ENCODE measurements at places on chromosomes 7 and 10.

- no peak for DNase-seq
Measured at GRCh38 chr7:115477193-115477651, 553.3 kb downstream of the TFEC start.

GRCh38 chr7:99390941-99391602, 16.5 kb downstream of the ARPC1B start:
- DNase-seq: no peak

GRCh38 chr10:34808336-34808735, 6.8 kb downstream of the PARD3 start:
- no peak for DNase-seq

GRCh38 chr10:80580638-80581468, 43.2 kb downstream of the SH2D4B start:
- no peak for DNase-seq

DNA sequence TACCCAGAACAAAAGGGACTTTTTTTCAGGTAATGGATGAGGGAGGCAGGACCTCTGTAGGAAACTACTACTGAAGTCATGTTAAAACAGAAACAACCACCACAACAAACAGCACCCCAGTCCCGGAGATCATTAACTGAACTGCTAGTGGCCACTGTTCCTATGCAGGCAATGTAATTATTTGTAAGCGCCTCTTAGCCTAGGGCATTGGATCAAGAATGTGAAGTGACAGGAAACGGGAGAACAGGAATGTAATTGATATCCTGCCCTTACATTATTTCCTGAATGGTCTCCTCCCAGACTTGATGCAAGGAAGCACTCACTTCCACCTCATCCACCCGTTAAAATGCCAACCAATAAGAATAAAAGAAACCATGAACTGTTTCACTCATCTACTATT, 16.7 kb upstream of the GAD2 start:
- DNase-seq: no peak

DNA sequence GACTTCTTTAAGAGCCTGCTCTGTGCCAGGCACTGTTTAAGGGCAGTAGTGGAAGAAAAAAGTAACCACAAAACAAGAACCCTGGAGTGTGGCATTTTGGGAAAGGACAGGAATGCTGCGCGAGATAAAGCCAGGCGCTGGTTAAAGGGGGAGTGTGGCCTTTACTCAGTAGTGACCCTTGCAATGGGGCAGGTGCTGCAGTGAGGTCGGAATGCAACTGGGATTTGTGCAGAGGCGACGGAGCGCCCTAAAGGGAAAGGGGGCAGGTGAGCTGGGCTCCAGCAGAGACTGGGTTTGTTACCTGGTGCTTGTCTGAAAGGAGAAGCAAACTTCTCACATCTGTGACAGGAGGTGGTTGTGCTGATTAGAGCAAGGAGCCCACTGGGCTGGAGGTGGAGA, 263.6 kb downstream of the ACTR3B start:
- DNase-seq: no peak

GRCh38 chr10:59695637-59696036, 14.0 kb downstream of the SLC16A9 start:
- DNase-seq: no peak

GRCh38 chr7:31082017-31082416, 29.9 kb downstream of the ADCYAP1R1 start:
- no peak for DNase-seq

GRCh38 chr7:5345671-5346070, 62.9 kb downstream of the SLC29A4 start:
- DNase-seq: no peak

- DNase-seq: no peak
Measured at GRCh38 chr7:108360058-108360800, 96.0 kb downstream of the NRCAM start.

DNA sequence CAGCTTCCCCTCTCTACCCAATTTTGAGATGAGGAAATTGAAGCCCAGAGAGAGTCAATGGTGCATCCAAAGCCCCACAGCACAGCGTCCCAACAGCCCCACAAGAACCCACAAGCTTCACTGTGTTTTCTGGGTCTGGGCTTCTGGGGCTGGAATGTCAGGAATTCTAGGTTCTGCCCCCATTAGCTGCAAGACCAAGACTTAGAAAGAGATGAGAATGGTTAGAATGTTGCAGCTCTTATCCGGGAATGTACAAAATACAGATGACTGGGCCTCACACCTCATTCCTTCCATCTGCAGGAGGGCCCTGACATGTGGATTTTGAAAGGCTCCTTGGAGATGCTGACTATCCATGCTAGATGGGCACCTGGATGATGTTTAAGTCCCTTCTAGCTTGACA, 6.0 kb upstream of the SGPL1 start:
- DNase-seq: no peak

DNA sequence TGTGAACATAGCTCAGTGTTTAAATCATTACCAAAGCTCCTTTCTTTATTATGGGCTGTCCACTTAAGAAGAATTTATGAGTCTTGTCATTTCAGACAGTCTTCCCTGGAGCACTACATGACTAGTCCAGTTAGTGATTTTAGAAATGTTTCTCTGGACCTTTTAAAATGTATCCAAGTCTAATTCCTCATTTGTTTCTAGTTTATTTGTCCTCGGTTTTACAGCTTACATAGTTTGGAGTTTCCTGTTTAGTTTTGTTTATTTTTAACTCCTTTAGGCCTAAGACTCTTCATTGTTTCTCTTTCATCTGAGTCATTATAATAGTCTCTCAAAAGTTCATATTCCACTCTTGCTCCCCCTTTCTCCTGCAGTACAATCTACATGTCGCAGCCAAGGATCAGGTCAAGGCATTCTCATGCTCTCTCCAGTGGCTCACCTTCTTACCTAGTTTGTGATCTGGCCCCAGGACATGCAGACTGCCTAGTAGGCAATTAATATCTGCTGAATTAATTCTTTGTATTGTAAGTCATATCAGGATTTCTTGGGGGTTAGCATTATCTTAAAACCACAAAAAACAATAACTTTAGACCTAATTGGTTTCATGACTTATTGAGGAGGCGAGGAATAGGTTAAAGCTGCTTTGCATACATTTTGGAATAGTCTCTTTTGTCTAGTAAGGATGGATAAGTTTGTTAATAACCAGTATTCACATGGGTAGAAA, 93.8 kb downstream of the MAPK8 start:
- DNase-seq: no peak

DNA sequence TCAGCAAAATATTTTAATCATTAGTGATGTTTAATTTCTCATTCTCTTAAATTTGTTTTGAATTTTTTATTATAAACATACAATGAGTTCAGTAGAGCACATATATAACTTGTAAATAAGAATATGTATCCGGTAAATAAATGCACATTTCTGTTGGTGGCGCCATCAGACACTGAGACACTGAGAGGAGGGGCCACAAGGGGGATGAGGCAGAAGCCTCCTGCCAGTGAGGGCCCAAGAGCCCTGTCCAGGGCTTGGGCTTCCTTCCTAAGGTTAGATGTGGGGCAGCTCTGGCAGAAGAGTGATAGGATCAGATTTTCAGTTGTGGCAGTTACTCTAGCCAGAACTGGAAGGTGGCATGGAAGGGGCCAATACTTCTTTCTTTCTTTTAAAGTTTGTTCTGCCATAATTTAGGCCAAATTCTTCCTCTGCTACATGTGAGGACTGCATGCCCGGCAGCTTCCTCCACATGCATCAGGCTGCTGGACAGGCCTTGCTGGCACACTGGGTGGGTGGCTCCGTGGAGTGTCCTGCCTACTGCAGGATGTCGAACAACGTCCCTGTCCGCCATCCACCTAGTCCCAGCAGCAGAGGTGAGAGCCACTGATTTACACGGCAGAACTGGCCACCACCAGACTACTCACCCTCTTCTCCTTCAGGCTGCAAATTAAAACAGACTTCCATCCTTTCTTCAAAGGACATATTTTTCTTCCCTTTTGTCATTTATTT, 13.2 kb downstream of the PTPRN2 start:
- no peak for DNase-seq

DNA sequence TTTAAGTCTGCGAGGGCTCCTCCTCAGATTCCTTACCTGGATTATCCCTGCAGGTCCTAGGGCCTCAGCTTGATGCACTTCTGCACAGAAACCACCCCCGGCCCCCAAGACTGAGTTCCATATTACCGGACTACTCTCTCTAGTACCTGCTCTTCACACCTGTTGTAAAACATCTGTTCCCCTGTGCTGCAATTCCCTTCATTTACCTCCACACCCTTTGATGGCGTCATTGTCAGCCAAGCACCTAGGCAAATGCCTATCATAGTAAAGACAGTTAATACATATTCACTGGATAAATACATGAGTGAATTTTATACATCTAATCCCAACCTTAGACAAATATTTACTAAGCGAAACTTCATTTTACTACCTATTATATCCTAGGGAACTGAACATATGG, 275.5 kb downstream of the PLXDC2 start:
- no peak for DNase-seq

- no peak for DNase-seq
Measured at GRCh38 chr10:97564776-97565175, 7.8 kb upstream of the ANKRD2 start.

- no peak for DNase-seq
Measured at GRCh38 chr7:65974876-65975275, 7.1 kb downstream of the GUSB start.

DNA sequence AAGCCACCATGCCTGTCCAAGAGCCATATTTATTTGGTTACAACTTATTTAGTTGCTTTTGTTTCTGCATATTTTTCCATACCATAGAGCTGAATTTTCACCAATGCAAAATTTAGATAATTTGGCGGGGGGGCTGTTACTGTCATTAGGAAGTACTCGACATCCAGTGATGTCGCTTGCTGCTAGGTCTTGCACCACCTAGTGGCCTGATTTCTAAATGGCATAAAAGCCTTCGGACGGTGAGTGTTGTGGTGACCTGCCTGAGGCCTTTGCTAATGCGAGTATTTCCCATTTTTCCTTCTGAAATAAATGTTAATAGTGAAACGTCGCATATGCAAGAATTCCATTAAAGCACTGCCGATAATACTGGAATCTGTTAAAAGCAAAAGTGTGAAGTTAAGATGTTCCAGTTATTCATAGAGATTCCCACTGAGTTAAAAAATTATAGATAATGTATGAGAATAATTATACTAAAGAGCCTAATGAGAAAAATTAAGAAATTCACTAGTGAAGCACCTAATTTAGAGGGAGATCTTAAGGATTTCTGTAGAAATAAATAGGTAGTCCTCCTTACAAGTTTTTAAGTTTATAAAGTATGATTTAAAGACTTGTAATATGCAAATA, 86.1 kb upstream of the DNAJB6 start:
- DNase-seq: peak; percentile 19

- DNase-seq: no peak
Measured at GRCh38 chr10:80172896-80173295, 32.4 kb downstream of the ANXA11 start.

DNA sequence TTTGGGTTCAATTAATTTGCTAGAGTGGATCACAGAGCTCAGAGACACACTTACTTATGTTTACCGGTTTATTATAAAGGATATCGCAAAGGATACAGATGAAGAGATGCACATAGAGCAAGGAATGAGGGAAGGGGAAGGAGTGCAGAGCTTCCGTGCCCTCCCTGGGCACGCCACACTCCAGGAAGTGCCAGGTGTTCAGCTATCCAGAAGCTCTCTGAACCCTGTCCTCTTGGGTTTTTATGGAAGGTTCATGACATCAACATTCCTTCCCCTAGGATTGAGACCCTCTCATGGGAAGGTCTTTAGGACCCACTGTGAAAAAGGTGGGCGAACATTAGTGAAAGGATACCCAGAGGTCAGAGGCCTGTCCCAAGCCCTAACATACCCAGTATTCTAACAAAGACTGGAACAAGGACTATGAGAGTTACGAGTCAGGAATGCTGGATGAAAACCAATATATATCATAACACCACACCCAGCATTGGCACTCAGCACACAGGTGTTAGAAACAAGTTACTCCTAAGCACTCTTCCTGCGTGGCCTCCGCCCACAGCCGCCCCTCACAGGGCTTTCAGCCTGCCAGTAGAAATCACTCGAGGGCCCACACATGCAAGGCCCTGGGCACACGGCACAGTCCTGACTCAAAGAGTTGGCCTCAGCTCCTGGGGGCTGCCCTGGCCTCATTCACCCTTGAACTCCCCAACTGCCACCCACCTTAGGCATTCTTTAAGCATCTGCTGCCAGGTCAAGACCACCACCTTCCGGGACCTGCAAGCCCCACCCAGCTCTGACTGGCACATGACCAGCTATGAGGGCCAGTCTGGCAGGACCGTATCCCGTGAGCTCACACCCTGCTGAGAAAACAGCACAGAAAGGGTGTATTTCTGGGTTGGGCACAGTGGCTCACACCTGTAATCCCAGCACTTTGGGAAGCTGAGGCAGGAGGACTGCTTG, 5.6 kb upstream of the AIFM2 start:
- no peak for DNase-seq

GRCh38 chr10:111004016-111004415, 72.8 kb upstream of the ADRA2A start:
- DNase-seq: no peak

DNA sequence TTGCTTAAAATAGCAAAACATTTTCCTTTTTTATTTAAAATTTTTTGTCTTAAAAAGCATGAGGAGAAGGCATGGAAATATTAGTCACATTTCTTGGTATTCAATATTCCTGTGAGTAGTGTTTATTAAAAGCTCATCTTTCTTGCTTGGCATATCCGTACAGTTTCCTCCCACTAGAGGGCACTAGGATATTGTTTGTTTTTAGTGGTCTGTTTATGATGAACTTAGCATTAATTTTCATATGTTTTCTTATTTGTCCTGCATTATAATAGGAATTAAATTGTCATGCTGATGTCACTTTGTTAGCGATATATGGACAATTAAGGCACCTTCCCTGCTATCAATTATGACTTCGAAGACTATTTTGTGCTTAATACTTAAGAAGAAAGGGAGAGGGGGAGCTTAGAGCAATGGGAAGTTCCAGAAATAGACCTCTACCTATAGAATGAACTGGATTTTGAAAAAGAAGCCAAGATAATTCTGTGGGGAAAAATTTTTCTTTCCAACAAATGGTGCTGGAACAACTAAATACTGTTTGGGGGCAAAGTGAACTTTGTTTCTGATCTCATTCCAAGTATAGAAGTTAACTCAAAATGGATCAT, 91.0 kb upstream of the STRIP2 start:
- DNase-seq: peak; percentile 58

All from T-helper 2 cell (primary cell).